ENCODE measurements at places on chromosomes 7 and 10.

GRCh38 chr7:96710544-96710943, 898 bp upstream of the SEM1 start:
- DNase-seq, result no peak

- DNase-seq, result no peak
Measured at GRCh38 chr10:132723330-132723970, 62.5 kb downstream of the NKX6-2 start.

DNA sequence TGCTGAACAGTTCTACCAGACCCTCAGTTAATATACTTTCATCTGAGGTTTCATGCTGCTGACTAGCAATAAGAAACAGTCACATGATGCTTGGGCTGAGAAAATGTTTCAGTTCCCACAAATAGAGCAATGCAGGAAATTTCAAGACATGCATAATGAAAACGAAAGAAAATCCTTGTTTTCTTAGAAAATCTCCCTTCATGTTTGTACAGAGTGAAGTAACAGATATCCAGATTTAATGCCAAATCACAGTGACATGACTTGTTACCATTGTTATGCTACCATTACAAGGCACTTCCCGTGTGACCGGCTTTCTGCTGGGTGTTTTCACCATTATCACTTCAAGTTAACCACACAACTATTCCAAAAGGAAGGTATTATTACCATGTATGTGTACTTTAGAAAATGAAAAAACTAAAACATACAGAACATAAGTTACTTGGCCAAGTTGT, 121.7 kb downstream of the DOCK4 start:
- DNase-seq, result no peak

GRCh38 chr10:69628891-69629290, 1.2 kb upstream of the FAM241B start:
- DNase-seq, result no peak

DNA sequence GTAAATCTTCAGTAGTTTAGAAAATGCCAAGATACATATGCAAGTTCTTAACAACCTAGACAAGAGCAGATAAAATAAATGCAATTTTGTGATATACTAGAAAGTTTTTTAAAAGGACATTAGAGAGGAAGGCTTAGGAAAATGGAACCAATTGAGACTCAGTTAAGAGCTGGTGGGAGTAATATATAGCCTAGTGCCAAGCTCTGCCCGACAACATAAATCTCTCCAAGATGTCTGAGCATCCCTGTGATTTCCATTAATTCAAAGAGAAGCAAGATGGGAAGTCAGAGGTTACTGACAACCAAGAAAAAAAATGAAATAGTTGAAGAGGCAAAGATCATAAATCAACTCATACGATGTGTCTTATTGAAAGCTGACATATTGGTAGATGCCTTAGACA, 74.5 kb downstream of the DGKB start:
- DNase-seq, result no peak

DNA sequence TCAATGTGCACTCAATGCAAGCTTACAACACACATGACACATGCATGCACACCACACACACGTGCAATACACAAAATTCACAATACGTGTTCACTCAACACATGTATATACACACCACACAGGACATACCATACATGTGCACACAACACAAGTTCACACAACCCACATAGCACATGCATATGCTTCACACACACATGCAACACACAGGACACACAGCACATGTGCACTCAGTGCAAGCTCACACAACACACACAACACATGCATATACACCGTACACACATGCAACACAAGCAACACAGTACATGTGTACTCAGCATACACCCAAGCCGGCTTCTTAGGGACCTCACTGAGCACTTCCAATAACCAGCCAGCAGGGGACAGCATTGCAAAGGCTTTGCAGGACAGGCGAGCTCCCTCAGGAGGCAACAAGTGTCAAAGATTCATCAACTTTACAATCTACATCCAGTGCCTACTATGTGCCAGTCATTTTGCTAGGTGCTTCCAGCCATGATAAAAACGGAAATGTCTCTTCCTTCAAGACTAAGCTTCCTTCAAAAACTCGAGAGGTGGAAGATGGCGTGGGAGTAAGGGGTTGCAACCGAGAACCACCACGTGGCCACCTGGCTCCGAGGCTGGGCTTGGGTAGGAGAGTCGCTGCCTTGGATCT, 61.1 kb downstream of the JCAD start:
- DNase-seq, result no peak

GRCh38 chr7:127755521-127755920, 103.5 kb downstream of the SND1 start:
- no peak for DNase-seq

GRCh38 chr7:110827287-110827855, 263.6 kb upstream of the LRRN3 start:
- DNase-seq, result no peak
